ENCODE measurements at places on chromosomes 7 and 10.

- H3K27me3 ChIP-seq: no peaks in the 10 kb centered on the region
- peaks cover 4% of the 10 kb centered on the region for H3K4me1 ChIP-seq
These were observed 76.9 kb downstream of the CYP51A1 start for GRCh38 chr7:92057375-92057774.

- DNase-seq: no peak
- peaks cover 5% of the 10 kb centered on the region for H3K4me1 ChIP-seq
- no peaks in the 10 kb centered on the region for H3K36me3 ChIP-seq
- no peak overlapping the region for H3K4me3 ChIP-seq
- no peak overlapping the region for H3K27ac ChIP-seq
- H3K27me3 ChIP-seq: no peaks in the 10 kb centered on the region
These were observed 20.0 kb downstream of the ZNF438 start for GRCh38 chr10:31011665-31012022.

DNA sequence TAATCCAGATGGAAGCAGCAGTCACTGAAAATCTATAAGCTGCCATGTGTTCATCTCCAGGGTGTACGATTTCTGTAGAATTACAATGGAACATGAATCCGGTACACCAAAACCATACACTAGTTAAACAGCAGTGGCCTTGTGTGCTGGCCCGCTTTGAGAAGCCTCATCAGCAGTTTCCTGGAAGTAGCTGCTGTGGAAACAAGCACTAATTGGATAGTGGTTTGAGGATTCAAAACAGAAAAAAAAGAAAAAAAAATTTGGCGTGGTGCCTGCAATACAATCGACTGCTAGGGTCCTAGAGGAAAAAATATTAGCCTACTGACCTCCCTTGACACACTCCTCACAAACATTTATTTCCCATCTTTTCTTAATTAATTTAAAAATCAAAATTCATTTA, 545.9 kb downstream of the SORCS1 start:
- DNase-seq: no peak
- H3K4me1 ChIP-seq: no peaks in the 10 kb centered on the region
- H3K27me3 ChIP-seq: no peaks in the 10 kb centered on the region
- no peak overlapping the region for H3K27ac ChIP-seq

GRCh38 chr10:31896968-31897384, 31.7 kb downstream of the ARHGAP12 start:
- no peak for DNase-seq
- no peaks in the 10 kb centered on the region for H3K27me3 ChIP-seq
- no peak overlapping the region for H3K4me3 ChIP-seq
- H3K4me1 ChIP-seq: no peaks in the 10 kb centered on the region
- H3K27ac ChIP-seq: peak overlapping the region; percentile 46

GRCh38 chr7:1123715-1124114, 35.8 kb downstream of the GPER1 start:
- no peak overlapping the region for H3K4me3 ChIP-seq
- no peaks in the 10 kb centered on the region for H3K36me3 ChIP-seq
- peaks cover 20% of the 10 kb centered on the region for H3K4me1 ChIP-seq
- peak; percentile 89 for DNase-seq

GRCh38 chr10:43584051-43584450, 9.6 kb upstream of the ZNF239 start:
- no peak overlapping the region for H3K4me3 ChIP-seq
- no peak overlapping the region for H3K27ac ChIP-seq
- DNase-seq: no peak
- H3K36me3 ChIP-seq: no peaks in the 10 kb centered on the region
- no peaks in the 10 kb centered on the region for H3K4me1 ChIP-seq
